H54 (cell line): ENCODE measurements at places on chromosomes 7 and 10.

GRCh38 chr7:156386097-156386496 lies 254.5 kb upstream of the RNF32 start:
- no peak for DNase-seq

- no peak for DNase-seq
Observed at GRCh38 chr10:90988024-90988423, 67.1 kb upstream of the ANKRD1 start.

- no peak for DNase-seq
Observed at GRCh38 chr7:22821702-22822485, 755 bp downstream of the TOMM7 start.

- no peak for DNase-seq
Observed at GRCh38 chr7:146370171-146370570, 253.6 kb downstream of the CNTNAP2 start.

- DNase-seq, result peak; percentile 9
Observed at GRCh38 chr7:126856691-126857291, 395.9 kb downstream of the GRM8 start.

GRCh38 chr10:128713471-128713870 lies 587.2 kb upstream of the MKI67 start:
- no peak for DNase-seq

DNA sequence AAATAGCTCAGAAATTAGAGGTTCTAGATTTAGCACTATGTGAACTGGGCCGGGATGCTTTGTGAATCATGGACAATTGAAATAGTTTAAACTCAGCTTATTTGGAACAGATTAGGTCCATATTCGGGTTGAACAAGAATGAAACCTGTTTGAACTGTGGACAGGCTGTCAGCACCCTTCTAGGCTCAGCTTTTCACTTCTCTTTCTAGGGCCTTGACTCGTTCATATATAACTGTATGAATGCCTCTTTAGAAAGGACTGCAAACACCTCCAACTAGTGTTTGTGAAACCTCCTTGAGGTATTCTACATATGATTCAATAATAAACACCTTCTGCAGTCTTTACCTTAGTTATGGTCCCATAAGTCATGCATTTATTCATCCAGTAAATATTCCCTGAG lies 115.6 kb downstream of the REEP3 start:
- DNase-seq, result no peak

DNA sequence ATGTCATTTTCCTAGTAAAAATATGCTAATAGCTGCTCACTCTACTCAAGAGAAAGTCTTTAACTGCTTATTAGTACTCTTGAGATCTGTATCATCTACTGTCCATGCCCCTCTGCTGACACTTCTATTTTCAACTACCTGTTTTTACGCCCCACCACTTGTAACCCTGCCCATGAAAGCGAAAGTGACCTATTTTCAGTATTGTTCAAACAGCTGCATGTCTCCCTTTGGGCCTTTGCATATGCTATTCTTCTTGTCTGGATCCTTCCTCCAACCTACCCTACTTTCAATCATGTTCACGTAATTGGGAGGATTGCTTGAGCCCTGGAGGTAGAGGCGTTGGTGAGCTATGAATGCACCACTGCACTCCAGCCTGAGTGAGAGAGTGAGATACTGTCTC lies 1481.3 kb downstream of the GATA3 start:
- DNase-seq, result no peak

- DNase-seq, result no peak
Observed at GRCh38 chr10:87927091-87927490, 63.7 kb downstream of the PTEN start.

DNA sequence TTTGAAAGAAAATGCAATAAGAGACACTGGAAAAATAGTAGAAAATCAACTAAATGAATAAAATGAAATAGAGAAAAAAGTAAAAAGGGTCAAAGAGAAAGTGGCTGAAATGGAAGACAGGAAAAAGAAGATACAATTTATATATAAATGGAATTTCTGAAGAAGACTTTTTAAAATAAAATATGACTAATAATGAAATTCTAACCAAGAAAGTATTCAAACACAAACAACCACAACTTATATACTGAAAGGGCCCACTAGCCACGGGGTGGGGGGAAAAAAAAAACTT lies 232.1 kb downstream of the IMMP2L start:
- no peak for DNase-seq

GRCh38 chr7:94170836-94171235 lies 166.7 kb upstream of the BET1 start:
- no peak for DNase-seq

DNA sequence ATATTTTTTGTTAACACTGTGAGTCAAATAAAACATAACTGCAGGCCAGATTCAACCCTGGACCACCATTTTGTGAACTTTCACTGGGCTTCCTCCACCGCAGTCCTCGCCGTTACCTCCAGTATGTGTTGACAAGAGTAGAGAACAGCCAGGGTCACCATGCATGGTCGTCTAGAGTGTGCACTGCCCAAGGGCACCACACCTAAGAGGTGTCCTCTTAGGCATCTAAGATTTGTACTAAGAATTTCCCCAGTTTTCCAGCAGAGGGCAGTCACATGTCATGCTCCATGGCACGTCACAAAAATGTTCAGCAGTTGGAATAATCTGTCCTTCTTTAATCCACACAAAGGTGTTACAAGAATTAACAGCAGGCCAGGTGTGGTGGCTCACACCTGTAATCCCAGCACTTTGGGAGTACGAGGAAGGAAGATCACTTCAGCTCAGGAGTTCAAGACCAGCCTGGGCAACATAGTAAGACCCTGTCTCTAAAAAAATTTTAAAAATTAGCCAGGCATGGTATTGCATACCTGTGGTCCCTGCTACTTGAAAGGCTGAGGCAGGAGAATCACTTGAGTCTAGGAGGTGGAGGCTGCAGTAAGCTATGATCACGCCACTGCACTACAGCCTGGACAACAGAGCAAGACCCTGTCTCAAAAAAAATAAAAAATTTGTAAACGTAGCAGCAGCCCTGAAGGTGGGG lies 71.2 kb upstream of the FOXK1 start:
- peak; percentile 82 for DNase-seq

DNA sequence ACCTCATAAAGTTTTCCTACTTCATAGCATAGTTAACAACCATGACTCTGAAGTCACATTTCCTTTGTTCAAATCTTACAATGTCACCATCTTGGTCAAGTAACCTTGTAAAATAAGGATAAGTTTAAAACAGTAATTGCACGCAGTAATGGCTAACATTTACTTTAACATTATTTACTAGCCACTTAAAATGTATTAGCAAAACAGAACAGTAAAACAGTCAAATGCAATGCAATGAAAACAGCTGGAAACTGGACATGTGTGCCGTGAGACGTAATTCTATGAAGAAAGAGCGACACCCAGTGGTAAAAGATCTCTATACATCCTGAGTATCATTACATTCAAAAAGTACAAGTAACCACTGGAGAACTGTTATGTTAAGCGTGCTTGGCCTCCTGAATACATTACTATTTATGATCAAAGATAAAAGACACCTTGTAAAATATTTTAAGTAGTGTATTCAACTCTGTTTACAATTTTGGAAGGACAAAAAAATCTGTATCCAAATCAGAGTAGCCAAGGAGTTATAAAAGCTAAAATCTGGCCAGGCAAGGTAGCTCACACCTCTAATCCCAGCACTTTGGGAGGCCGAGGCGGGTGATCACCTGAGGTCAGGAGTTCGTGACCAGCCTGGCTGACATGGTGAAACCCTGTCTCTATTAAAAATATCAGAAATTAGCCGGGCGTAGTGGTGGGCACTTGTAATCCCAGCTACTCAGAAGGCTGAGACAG lies 27.2 kb downstream of the ATE1 start:
- DNase-seq, result peak; percentile 11

DNA sequence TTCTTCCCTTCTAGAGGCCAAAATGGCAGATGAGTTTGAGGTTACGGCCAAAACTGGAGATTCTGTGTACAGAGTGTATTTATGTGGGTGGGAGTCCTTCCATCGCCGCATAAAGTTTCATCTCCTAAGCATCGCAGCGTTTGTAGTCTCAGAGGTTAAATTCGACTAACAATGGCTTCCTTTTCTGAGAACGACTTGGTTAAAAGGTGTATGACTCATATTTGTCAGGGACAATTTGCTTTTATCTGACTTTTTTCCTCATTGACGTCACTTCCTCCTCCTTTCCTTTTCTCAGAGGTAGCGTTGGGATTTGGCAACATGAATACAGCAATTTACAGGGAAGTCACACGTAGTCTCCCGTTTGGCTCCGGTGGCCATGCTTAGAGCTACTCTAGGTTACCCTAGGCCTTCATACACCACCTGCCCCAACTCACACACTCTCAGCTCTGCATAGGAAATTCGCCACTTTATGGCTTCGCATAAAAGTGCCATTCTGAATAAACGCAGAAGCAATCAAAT lies 37.6 kb upstream of the TCF7L2 start:
- no peak for DNase-seq

- DNase-seq, result no peak
Observed at GRCh38 chr7:24899161-24899560, 80.8 kb downstream of the OSBPL3 start.

DNA sequence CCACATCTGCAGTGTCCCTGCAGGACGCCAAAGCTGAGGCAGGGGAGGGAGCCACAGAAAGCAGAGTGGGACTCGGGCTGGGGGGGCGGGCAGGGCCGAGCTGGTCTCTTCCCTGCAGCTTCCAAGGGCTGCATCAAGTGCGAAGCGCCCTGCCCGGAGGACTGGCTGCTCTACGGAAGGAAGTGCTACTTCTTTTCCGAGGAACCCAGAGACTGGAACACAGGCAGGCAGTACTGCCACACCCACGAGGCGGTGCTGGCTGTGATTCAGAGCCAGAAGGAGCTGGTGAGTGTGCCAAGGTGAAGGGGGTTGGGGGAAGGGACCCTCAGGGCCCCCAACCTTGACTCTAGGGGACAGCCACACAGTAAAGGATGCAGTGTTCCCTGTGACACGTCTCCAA lies 16.7 kb downstream of the CLEC2L start:
- DNase-seq, result no peak

GRCh38 chr10:127872011-127872761 lies 20.6 kb downstream of the CLRN3 start:
- no peak for DNase-seq

DNA sequence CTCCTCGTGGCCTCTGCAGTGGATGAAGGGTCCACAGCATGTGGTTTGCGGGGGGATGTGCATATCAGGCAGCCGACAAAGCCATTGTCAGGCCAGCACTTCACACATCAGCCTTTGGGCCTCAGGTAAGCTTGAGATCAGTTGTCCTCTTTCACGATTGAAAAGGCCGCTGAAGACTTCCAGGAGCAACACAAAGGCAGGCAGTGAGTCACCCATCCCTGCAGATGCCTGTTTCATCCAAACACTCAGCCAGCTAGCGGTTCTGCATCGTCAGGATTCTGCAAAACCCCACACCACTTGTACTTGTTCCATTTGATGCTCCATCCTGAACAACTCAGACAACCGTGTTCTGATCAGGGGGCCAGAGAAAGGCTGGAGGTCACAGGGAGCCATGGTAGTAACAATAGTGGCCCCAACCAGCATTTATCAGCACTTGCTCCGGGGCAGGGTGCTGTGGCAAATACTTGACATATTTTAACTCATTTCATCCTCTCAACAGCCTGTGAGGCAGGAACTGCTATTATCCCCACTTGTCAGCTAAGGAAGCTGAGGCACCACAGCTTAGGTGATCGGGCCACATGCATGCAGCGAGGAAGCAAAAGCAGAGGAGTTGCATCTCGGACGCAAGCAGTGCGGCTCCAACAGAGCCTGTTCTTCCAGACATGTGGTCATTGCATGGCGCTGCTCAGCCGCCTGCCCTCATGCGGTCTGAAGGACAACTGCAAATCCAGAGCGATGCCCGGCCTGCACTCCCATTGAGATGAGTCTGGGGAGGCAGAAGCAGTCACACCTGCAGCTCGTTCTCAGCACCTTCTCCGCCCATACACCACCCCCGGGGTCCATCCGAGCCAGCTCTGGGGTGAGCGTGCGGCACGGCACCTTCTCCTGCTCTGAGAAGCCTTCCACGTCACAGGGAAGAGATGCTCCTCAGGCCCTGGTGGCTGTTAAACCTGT lies 144.9 kb downstream of the PAXIP1 start:
- DNase-seq, result no peak

DNA sequence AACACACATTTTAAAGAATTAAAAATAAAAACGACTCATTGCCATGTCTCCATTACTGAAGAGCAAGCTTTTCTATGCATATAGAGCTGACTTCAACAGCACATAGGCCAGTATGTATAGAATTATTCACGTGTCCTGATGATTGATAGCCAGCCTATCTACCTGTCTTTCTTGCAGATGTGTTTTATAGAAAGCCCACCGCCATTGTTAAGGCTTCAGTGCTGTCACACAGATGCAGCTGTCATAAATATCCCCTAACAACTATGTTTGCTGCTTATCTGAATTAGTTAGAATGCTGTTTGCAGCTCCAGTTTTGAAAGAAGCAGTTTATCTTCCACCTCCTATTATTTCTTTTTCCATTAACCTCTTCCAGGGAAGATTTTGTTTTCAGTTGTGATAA lies 235.9 kb downstream of the SLC25A13 start:
- DNase-seq, result no peak

- peak; percentile 87 for DNase-seq
Observed at GRCh38 chr7:924541-925231, 29.8 kb downstream of the ADAP1 start.

DNA sequence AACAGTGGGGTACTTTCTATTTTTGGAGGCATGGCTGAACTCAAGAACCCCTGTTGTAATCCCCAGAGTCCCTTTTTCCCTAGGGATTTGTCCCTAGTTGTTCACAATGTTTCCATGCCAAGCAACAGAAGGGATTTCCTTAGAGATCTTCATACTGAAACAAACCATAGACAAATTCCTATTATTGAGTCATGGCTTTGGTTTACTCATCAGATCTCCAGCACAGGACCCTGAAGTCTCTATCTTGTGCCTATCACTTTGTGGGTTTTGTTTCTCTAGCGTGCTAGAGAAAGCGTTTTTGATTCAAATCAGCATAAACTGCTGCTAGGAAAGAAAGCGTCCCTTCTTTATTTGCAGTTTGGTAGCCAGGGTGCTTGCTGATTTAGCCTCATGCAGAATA lies 165.0 kb downstream of the BAMBI start:
- no peak for DNase-seq

GRCh38 chr7:131533566-131534561 lies 22.6 kb downstream of the PODXL start:
- DNase-seq, result no peak

DNA sequence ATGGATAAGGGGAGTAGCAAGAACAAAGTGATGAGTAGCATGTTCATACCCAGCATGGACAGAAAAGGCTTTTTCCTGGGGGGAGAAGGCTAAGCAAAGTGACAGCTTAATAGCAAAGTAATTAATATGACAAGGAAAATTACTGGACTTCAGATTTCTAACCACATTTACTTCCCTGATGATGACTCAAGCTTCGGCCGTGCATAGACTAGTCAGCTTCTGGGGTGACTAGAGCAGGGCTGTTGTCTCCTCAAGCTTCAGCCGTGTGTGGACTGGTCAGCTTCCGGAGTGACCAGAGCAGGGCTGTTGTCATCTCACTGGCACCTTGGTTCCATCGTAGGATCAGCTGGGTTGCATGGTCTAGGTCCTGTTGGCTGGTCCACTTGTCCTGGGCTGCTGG lies 2.1 kb upstream of the ZNF117 start:
- no peak for DNase-seq
